HTR-8/SVneo (cell line): ENCODE measurements at places on chromosomes 2 and 18.

GRCh38 chr2:37707393-37707792, 36.0 kb upstream of the CDC42EP3 start:
- no peak for DNase-seq

GRCh38 chr2:208999911-209000310, 423.9 kb upstream of the MAP2 start:
- no peak for DNase-seq

DNA sequence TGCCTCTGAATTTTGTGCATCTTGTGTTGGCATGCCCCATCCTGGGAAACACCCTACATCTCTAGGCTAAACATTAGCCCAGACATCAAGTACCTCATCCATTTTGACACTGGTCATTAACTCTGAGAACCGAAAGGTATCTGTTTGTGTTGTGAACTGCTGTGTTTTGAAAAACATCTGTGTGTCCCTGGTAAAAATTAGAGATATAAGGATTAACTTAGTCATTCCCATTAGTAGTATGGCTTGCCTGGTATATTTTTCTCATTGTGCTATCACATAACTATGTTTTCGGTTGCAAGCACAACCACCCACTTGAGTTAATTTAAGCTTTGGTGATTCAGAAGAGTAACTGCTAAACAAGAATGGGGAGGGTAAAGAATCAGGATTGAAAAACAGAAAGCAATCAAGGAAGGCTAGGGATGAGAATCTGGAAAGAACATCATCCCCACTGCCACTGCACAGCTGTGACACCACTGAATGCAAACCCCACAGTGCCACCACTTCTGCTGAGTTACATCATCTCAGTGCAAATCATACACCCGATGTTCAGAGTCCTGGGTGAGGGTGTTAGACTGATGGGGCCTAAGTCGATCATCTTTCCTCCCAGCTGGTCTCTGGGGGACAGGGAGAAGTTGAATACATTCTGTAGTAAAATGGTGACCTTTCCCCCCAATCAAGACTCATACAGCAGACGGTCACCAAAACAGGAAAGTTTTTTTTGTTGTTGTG, 234.0 kb downstream of the EPHA4 start:
- DNase-seq, result no peak

DNA sequence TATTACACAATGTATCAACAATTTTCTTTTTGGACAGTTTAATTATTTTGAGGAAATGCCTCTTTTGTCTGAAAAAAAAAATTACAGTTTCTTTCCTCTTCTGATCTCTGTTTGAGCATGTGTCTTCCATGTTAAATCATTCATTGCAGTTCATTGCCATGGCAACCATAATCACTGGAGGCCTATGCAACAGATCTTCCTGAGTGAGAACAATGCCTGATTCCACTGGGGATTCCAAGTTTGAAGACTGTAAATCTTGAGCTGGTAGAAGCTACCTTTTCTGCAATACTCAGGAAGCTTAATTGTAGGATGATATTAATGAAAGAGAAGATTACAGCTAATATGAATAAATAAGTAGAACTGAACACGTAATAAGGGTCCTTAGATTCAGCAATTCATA, 721.4 kb upstream of the CNTNAP5 start:
- no peak for DNase-seq
